Stimulated activated CD4-positive, alpha-beta T cell treated with anti-CD3 and anti-CD28 coated beads, TNF-alpha, amount 100 ng/mL, for 1 hour (primary cell): ENCODE measurements at places on chromosomes 16 and 17.

GRCh38 chr16:66551788-66552285, 539 bp upstream of the CKLF start:
- no peak for DNase-seq

DNA sequence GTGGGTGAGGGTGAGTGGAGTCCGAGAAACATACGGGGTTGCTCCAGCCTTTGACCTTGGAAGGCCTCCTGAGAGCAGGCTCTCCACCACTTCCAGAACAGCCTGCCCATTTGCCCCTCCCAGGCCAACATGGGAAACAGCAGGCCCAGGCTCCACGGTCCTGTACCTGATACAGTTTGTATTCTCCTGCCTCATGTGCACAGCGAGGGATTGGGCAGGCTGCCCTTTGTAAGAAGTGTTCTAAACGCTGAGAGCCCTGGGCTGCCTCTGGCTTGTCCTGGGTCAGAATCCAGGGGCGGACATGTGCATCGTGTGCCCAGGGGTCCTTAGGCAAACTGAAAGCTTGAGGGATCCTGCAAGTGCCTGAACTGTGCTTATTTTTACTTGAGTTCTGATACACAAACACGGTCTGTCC, 3.4 kb upstream of the CBX2 start:
- DNase-seq = no peak

GRCh38 chr16:30651124-30652004, 604 bp downstream of the PRR14 start:
- peak; percentile 52 for DNase-seq

DNA sequence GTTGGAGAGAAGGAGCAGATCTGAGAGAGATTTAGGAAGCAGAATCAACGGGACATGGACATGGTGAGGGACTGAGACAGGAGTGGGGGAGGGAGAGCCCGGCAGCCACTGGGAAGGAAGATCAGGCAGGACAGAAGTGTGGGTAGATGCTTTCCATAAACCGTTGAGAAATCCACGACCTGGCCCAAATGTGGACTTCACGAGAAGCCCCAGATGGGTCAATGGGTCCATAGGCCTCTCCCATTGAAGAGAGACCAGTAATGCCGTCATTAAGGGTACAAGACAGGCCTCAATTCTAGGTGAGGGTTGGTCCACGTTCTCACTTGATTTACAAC, 530 bp upstream of the CCL22 start:
- no peak for DNase-seq

- DNase-seq = no peak
Measured at GRCh38 chr17:35154196-35155165, 6.9 kb downstream of the UNC45B start.

- DNase-seq = no peak
Measured at GRCh38 chr17:63419949-63420867, 25.9 kb downstream of the CYB561 start.

DNA sequence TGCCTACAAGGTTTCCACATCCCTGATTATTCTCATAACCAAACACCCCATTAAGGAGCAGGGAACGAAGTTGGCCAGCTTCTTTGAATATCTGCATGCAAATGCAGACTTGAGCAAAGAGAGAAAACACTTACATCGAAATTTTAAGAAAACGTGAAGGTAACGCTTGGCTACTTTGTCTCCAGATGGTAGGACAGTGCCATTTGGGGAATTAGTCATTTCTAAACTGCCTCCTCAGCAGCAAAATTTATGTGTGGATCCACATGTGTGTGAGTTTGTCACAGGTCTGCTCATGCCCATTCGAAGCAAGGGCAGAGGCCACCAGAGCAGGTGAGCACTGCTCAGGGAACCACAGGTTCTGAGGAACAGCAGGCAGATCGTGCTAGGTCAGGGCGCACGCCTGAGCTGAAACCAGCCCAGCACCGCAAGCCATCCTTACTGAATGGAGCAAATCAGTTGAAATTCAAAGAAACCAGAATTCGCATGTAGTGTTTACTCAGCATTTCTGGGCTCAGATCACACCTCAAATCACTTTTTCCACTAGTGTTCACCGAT, 80.1 kb downstream of the SOCS1 start:
- no peak for DNase-seq

GRCh38 chr17:16346721-16347271, 6.5 kb downstream of the CENPV start:
- no peak for DNase-seq

DNA sequence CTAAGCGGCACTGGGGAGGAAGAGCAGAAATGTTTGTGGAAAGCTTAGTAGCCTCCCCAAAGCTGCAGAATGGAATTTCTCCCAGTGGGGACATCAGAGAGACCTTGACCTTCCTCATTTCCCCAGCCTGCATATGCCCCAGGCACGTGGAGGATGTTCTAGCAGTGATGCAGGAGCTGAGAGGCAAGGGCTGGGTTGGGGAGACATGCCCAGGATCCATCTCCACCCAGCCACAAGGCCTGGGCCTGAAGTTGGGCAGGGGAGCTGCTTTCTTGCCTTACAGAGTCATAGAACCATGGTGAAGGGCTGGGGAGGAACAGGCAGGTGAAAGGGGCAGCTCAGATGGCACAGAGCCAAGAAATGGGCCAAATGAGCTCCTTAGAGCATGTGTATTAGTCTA, 104.0 kb downstream of the TMEM132E start:
- no peak for DNase-seq

DNA sequence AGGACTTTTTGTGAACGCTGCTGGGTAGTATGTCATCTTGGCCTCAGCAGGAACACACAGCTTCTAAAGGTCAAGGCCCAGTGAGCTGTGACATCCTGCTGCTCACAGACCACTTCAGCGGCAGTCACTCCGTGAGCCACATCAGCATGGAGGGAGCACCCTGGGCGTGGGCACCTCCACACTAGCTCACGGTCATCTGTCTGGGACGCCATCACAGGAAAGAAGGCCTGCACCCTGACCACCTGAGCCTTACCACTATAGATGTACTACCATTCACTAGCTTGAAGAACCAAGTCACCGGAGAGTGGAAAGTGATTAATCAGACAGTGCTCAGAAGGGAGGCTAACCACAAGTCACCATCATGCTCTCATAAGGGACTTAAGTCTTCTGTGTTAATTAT, 3.3 kb downstream of the AXIN1 start:
- DNase-seq = no peak

DNA sequence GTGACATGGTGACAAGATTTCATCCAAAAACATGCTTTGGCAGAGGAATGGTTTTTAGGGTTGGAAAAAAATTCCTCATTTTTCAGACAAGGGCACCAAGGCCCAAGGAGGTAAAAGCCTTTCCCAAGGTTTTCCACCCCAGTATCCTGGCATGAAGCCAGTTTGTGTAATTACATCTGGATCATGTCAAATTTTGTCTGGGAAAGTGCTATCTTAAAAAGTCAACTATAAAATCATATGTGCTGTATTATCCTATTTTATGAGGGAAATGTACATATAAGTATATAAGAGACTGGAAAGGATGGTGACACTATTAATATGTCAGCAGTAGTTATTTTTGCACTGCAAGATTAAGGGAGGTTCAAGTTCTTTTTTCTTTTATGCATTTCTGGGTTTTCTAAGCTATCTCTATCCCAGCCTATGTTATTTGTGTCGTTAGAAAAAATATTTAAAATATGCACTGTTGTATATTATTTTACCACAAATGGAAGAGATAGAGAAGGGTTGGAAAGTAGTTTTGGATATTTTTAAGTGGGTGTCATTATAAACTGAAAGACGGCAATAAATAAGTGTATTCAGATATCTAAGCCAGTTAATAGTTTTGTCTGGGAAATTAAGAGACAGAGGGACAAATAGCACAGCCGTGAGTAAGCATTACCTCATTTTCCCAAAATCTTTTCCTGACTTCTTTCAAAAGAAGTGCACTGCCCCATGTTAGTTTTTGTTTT, 13.5 kb upstream of the FBXO47 start:
- no peak for DNase-seq

DNA sequence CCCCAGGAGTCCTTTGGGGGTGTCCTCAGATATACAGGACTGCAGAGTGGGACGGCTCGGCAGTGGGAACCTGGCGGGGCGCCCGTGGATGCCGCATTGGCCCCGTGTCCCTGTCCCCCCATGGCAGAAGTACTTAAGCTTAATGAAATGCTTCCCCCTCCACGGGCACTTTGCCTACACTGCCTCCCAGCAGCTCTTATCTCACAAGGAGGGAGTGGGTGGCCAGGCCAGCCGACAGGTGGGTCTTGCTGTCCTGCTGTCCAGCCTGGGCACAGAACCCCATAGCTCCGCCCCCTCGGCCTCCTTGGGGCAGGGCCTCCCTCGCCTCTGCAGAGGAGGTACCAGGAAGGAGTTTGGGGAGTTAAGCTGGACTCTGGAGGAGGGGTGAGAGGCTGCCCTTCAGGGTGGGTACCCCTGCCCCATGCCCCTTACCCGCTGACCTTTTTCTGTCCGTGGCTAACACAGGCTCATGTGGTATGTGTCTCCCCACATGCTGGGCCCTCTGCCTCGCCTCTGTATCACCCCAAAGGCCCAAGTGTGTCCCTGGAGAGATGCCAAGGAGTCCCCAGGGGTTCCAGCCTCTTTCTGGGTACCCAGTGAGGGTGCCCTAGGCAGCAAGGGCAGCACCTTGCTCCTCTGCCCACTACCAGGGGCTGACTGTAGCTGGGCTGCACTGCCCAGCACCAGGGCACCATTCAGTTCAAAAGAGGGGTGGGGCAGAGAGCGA, 8.7 kb downstream of the THRA start:
- no peak for DNase-seq

- DNase-seq = no peak
Measured at GRCh38 chr16:78045865-78046581, 23.7 kb downstream of the CLEC3A start.

GRCh38 chr17:63931981-63932561, at the start of gene CD79B:
CD79B (minus strand) TSS chr17:63932331; CDS start chr17:63932261, 70 bp downstream.
- DNase-seq = no peak

DNA sequence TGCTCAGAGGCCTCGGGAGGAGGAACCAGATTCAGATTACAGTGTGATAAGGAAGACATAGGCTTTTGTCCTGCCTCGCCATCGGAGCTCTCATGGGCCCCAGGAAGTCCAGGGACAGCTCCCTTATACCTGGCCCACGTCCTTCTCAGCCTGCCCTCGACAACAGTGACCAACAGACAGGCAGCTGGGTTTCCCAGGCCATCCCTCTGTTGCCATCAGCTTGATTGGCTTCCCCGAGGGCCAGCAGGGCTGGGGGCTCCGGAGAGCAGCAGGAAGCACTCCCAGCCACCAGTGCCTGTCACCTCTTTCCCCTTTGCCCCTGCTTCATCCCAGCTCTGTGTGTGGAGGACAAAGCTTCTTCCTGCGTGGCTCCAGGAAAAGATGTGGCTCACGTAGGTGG, 17.6 kb downstream of the CD300A start:
- DNase-seq = no peak

GRCh38 chr17:60798576-60798975, 120.9 kb downstream of the BCAS3 start:
- no peak for DNase-seq

- no peak for DNase-seq
Measured at GRCh38 chr17:63268827-63269226, 177.3 kb downstream of the CYB561 start.

DNA sequence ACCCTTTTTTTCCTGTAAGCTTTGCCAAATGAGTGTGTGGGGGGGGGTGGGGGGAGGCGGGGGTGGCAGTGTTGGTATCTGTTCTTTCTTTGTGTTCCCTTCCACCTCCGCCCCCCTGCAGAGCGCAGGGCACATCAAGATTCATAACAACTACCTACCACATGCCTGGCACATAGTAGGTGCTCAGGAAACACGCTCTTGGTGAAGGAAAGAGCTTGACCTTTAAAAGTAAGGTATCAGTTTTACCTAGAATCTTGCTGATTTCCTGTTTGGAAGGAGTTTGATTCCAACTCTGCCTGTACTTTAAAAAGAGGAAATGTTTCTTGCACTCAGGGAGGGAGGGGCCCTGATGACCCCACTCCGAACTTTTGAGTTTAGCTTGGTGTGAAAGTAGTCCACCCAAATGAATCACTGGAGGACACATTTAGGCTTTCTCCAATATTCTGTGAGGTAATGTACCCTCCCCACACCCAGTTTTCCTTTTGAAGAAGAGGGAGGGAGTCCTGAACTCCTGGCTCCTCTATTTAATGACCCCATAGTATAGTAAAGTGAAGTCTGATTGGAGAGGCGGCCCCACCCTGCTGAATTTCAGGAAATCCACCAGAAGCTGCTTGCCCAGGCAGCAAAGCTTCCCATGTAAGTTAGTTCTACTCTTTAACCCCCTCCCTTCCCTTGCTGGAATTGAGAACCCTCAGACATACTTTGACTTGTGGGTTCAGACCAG, 560 bp upstream of the FAM20A start:
- DNase-seq = no peak

DNA sequence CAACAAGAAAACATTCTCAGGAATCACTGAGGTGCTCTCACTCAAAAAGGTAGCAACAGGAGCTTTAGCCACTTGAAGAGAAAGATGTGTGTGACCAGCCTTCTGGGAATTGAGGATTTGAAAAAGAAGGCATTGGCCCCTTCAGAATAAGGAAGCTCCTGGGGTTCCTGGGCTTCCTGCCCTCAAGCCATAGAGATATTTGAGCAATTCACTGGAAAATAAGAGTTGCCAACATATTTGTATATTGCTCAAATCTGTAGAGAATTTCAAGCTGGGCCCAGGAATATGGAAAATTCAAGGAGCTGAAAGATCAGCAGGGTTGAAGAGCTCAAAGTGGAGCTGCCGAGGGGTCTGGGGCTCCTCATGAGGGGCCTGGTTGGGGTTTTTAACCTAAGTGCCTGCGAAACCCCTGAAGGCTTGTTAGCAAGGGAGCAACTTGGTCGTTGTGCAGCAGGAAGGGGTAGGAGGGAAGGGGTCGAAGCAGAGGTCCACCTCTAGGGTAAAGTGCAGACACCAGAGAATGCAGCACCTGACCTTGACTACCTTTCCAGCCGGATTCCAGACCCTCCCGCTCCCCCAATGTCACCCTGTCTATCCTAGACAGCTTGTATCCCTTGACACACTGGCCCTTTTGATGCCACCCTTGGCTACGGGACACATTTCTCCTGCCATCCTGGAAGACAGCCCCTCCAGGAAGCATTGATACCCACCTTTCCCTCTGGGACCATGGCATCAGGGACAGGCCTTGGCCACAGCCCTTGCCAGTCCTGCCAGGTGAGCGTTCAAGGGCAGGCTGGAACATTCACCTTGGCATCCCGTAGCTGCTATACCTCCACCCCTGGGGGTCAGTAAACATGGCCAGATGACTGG, 67.6 kb upstream of the SREBF1 start:
- DNase-seq = no peak

GRCh38 chr17:37774504-37774903, 29.6 kb upstream of the HNF1B start:
- DNase-seq = no peak

DNA sequence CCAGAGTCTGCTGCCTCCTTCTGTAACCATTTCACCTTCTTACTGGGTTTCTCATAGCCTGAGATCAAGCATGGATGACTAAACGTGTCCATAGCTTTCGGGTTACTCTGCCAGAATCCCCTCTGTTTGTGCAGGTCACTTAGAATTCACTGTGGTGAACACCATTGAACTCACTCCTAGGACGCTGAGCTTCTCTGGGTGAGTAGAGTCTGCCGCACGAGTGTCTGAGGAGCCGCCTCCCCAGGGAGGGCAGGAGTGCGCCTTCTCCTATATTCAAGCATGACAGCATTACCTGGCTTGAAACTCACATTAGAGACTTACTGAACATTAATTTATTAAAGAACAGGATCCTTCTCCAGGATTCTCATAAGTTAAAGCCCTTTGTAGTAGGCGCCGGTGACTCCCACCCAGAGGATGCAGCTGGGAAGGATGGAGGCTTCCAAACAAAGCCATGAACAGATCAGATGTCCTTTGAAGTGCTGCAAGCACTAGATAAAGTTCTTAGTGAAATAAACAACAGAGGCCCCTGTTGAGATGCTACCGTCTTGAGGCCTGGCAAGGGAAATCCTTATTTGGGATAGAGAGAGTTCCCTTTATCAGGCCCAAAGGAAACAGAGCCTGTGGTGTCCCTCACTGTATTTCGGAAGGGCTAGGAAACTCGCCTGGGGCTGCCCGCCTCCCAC, 144.6 kb upstream of the PLCG2 start:
- no peak for DNase-seq
